ENCODE measurements at places on chromosomes 16 and 17.

DNA sequence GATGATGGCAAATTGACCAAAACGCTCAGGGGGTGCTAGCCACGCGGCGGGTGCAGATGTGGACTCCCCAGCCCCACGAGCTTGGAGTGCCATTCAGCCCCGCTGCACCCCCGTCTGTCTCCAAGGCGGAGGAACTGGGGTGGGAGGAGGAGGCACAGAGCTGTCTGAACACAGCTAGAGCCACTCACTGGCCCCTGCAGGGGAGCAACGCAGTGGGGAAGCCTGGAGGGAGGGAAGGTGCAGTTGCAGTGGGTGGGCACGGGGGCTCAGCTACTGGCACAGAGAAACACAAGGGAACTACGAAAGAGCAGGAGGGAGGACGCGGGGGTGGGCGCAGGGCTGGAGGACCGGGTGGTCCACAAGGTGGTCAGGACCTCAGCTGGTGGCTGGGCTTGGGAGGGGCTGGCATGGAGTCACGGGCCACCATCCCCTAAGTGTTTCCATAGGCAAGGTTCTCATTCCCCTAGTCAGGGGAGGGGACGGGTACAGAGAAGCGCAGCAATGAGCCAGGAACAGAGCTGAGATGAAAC is 46.3 kb upstream of the CDR2 start:
- DNase-seq: no peak

DNA sequence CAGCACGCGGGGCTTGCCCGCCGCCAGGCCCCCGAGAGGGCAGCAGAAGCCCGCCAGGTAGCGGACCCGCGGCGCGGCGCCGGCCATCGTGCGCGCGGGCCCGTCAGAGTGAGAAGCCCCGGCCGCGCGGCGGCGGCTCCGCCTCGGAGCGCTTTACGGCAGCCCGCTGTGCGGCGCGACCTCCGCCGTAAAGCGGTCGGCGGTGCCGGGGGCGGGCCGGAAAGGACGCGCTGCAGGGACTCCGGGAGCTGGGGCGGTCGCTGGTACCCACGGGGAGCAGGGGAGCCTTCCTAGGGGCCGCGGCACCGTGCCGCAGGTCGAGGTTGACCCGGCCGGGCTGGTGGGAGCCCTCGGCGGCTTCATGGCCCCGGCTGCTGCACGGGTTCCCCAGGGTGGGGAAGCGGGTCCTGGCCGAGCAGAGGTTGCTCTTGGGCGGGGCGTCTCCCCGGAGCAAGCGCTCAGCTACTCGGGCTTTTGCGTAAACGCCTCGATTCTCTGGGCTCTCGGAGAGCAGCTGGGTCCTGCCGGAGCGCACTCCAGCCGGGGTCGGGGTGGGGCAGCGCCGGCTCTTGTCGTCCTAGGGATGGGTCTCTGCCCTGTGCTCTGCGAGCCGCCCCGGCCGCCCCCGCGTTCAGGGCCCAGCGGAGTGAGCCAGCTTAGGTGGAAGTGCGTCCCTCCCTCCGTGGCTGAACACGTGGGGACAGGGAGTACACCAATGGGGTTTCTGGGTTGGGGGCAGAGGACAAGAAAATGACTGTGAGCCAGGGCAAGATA is at the start of gene FAAP100:
FAAP100 (minus strand) TSS at position 110 of the 774 bp plus-strand sequence; CDS start at position 87, 23 bp downstream.
- peak; percentile 81 for DNase-seq

DNA sequence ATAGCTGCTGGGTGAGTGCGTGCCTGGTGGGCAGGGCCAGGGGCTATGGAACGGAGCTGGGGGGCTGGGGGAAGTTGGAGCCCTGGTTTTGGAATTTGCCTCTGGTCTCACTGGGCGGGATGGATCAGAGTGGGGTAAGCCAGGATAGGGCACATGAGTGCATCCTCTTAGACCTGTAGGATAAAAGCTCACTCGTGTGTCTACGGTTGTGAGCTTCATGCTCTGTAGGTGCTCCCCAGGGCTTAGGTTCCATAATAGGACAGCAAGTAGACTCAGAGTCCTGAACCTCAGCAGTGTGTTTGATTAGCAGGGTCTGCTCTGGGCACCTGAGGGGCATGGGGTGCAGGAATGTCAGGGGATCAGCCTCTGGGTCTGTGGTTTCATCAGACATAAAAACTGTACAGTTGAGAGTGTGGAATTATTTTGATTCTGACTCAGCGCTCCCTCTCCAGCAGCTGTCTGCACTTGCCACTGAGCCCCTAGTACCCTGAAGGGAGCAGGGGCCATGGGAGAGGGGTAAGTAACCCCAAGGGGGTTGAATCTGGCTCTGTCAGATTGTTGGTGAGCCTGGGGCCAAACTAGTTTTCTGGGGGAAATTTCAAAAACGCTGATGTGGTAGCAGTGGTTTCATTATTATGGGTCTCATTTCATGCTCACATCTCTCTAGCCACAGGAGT is 84.2 kb upstream of the LGALS9 start:
- DNase-seq: peak; percentile 46

DNA sequence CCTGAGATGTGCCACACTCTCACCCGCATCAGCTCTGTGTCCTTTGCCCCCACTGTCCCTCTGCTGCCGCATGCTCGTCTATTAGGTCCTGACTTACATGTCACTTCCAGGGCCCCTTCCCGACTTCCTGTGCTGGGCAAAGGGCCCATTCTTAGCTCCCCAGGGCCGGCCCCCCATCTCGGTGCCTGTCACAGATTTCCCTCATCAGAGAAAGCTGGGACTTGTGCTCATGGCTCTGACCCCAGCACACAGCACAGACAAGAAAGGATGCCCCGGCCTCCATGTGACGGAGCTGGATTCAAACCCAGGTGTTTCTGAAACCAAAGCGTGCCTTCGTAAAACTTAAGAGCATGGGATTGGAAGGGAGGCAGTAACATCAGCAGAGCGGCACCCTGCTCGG is 5.9 kb upstream of the MAPK7 start:
- DNase-seq: no peak

GRCh38 chr16:53775106-53775820 is 71.3 kb downstream of the FTO start:
- no peak for DNase-seq

DNA sequence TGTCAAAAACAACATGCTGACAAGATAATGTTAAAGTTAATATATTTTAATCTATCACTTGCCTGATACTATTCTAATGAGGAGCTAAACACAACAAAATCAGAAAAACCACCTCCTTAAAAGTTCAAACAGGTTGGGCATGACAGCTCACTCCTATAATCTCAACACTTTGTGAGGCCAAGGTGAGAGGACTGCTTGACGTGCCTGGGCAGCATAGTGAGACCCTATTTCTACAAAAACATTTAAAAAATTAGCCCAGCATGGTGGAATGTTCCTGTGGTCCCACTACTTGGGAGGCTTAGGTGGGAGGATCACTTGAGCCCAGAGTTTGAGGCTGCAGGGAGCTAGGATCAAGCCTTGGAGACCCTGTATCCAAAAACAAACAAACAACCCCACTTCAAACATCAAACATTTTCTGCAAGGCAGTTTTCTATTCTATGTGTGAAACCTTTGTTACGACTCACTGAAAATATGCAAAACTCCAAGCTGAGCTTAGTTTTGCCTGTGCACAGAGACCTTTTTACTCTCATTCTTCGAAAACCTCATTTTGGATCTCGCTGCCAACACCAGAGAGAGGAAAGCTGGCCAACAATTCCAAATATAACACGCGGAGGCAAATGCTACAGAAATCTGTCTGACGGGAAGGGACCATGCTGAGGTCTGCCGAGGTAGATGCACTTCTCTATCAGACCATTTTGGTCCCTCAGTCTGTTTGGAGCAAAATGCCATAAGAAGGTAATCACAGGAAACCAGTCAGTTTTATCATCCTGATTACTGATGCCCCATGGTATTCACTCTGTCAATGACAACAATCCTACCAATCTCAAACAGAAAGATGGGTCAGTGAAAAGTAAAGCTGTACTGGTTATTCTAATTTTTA is 6.2 kb downstream of the PHF12 start:
- peak; percentile 42 for DNase-seq

DNA sequence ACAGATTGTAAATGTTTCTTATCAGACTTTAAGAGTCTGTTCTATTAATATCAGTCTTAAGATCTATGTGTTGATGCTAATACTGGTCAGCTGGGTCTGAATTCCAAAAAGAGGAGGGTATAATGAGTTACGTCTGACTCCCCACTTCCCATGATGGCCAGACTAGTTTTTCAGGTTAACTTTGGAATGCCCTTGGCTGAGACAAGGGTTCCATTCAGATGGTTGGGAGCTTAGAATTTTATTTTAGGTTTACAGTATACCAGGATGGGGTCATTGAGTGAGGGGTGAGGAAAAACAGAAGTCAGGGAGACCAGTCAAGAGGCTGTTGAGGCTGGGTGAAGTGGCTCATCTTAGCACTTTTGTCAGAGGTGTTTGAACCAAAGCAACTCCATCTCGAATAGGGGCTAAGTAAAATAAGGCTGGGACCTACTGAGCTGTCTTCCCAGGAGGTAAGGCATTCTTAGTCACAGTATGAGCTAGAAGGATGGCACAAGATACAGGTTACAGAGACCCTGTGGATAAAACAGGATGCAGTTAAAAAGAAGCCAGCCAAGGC is 2.9 kb upstream of the TMEM231 start:
- no peak for DNase-seq

DNA sequence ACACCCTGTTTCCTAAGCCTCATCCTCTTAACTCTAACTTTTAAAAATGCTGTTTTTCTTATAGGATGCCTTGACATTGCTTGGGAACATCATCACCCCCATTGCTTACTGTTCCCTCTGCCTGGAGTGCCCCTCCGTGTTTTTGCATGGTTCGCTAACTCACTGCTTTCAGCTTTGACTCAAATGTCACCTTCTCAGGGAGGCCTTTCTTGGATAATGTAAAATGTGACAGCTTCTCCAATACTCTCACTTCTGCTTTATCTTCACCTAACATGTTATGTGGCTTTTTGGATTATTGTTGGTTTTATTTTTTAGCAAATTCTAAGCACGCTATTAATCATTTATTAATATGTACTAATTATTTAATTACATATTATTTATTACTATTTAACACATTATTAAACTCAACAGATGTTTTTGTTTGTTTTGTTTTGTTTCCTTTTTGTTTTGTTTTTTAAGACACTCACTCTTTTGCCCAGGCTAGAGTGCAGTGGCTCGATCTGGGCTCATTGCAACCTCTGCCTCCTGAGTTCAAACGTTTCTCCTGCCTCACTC is 3.8 kb downstream of the CRYM start:
- DNase-seq: no peak

GRCh38 chr16:15765116-15765515 is 91.7 kb downstream of the MYH11 start:
- DNase-seq: no peak

GRCh38 chr17:33200587-33200986 is 92.5 kb downstream of the ASIC2 start:
- peak; percentile 6 for DNase-seq

- DNase-seq: no peak
Measured at GRCh38 chr16:12168074-12169000, 191.8 kb downstream of the SNX29 start.

- no peak for DNase-seq
Measured at GRCh38 chr17:66474806-66475497, 172.5 kb downstream of the PRKCA start.

DNA sequence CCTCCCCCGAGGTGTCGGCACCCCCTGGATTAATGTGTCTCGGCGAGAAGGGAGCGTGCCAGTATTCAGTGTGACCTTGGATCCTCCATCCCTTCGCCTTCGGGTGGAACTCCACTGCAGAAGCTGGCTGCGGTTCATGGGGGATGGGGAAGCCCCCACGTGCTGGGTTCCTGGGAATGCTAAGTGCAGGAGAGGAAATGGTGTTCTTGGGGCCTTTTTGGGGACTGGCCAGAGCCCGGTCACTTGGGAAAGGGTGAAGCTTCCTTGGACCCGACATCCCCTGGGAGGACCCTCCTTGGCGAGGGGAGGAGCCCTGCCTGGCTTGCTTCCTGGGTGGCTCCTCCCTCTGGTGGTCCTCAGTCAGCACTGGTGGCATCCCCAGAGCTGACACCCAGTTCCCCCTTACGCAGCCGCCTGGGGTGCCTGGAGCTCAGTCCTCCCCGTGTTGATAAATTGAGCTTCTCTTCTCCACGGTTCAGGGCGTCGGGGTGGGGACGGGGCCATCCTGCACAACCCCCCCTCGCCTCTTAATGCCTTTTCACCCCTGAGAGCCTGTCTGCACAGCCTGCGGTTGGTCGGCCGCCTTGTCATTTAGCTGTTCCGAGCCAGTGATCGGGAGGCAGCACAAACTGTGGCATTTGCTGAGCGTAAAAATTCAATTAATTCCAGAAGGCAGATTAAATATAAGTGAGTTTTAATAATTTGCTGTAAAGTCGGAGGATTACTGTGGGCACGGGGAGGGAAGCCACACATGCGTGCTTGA is 30.7 kb upstream of the GSE1 start:
- no peak for DNase-seq

GRCh38 chr17:19996086-19996485 is 13.1 kb upstream of the SPECC1 start:
- DNase-seq: no peak

DNA sequence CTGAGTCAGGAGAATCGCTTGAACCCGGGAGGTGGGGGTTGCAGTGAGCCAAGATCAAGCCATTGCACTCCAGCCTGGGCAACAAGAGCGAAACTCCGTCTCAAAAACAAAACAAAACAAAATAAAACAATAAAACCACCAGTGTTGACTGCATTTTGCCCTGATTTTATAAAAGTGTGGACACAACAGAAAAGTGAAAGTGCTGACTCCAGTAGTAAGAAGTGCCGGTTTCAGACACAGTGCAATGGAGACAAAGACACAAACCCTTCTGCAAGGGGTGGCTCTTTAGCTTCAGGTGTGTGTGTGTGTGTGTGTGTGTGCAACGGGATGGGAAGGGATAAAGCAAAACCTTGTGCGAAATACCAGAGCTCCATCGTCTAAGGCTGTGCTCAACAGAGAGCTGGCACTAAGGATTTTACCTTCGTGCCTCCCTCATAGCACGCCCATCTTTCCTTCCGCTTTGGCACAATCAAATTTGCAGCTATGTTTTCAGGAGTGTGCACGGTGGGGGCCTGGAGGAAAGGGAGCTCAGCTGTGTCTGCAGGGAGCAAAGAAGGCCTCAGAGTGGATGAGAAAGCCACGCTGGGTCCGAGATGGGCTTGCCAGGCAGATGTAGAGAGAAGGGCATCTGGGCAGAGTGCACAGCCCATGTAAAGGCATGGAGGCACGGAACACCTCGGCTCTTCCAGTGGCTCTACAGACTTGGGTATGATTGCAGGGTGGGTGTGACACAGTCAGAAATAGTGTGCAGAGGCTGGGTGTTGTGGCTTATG is 15.5 kb downstream of the MXRA7 start:
- DNase-seq: no peak

- no peak for DNase-seq
Measured at GRCh38 chr17:78534492-78535272, 42.5 kb downstream of the DNAH17 start.
